ENCODE measurements at places on chromosomes 11 and 22. TPM values are rescaled to one million over a fixed set of nuclear protein-coding genes. Genes with fewer than 3 reads are reported as not detected.
A peak's percentile ranks its signal among the peaks of the same experiment; 100 is the strongest.

- DNase-seq: no peak
Observed at GRCh38 chr11:63517156-63517555, 11.3 kb downstream of the LGALS12 start.

DNA sequence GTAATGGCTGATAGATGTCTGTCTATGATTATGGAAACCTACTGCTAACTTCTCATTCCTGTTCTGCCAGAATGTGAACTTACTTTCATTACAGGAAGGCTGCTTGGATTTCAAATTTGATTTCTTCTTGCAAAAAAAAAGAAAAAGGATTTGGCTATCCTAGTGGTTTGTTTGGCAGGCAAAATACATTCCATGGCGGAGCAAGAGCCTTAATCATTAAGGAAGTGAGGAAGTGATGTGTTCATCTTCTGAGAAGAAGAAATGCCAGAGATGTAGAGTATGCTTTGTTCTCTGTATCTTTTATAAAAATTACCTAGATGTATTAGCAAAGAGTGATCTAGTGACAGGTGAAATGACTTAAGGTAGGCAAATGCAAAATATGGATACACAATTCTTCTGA, 356.3 kb downstream of the SOX6 start:
- no peak for DNase-seq

DNA sequence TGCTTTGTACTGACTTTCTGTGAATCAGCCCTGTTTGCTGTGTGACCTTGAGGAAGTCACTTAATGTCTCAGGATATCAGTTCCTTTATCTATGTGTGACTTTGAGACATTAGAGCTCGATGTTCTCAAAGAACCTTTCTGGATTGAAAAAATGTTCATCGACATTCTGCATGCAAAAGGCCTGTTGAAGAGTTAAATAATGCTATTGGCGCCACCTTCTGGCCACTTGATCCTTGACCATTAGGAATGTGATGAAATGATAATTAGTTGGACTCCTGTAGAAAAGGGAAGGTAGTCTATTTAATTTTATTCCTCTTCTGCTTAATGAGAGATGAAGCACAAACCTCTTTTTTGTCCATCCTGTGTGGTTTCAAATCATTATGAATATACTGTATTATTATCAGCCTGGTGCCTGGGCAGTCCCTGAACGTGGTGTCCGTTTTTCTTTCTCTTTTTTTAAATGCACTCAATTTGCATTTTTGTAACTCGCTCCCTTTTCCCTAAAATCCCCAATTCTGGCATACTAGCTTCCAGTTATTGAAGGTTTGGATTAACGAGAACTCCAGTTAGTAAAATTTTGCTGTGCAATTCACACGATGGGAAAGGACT, 20.7 kb downstream of the ELF5 start:
- peak; percentile 22 for DNase-seq

DNA sequence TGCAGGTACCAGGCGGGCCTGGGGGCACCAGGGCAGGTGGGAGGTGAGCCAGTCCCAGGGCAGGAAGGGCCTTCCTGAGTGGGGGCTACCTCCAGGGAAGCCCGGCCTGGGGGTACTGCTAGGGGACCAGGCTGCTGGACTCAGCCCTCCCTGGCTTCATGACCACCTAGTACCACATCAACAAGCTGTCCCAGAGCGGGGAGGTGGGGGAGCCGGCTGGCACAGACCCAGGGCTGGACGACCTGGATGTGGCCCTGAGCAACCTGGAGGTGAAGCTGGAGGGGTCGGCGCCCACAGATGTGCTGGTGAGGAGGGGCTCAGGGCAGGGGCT, 6.7 kb downstream of the TRPT1 start:
- DNase-seq: no peak

DNA sequence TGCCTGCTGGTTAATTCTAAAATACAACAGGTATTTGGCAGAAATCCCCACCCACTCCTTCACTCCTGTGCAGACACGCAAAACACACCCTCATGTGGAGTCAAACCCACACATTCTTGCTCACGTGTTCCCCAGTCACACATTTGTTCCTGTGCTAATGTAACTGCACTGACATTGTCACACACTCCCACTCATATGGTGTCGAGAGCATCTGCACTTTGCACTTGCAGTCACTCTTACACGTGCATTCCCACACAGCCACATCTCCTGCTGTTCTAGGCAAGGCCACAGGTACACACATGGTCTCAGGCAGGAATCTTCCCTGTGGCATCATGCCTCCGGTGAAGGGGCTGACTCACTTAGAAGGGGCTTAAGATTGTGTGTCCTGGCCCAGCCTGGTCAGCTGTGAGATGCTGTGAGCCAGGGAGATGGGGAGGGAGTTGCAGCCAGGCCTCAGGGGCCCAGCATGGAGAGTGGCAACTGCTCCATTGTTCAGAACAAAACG, 395.0 kb downstream of the TENM4 start:
- DNase-seq: no peak

DNA sequence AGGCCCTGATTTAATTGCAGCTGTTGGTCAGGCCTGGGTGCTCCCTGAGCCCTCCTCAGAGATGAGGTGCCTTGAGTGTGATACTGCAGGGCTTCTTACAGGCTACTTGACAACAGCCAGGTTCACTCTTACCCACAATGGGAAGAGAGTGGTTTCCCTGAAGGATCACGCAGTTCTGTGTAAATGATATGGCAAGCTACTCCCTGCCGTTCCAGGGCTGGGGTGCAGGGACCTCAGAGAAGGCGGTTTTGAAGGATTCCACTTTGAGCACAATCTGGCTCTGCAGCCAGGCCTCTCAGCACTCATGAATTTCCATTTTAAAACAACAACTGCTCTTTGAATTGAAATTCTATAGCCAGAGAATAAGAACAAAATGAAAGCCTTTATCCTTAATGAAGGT, 92.9 kb downstream of the SLC17A6 start:
- no peak for DNase-seq

DNA sequence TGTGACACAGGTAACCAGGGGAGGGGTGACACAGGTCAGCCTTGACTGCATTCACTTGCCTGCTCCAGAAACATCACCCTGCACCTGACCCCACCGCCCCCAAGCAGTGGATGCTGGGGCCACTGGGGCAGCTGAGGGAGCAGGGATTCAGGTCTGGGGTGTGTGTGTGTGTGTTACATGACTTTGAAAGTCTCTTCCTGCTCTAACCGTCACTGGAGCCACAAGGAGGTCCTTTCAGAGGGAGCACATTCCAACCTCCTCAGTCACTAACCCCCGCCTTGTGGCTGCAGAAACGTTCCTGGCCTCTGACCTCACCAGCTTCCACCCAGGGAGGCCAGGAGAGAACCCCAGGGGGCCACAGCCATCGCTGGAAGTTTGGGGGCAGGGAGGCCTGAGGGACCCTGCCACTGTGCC, 2.9 kb upstream of the FOSL1 start:
- no peak for DNase-seq

GRCh38 chr22:48137640-48138039, 1375.2 kb downstream of the TBC1D22A start:
- DNase-seq: no peak

DNA sequence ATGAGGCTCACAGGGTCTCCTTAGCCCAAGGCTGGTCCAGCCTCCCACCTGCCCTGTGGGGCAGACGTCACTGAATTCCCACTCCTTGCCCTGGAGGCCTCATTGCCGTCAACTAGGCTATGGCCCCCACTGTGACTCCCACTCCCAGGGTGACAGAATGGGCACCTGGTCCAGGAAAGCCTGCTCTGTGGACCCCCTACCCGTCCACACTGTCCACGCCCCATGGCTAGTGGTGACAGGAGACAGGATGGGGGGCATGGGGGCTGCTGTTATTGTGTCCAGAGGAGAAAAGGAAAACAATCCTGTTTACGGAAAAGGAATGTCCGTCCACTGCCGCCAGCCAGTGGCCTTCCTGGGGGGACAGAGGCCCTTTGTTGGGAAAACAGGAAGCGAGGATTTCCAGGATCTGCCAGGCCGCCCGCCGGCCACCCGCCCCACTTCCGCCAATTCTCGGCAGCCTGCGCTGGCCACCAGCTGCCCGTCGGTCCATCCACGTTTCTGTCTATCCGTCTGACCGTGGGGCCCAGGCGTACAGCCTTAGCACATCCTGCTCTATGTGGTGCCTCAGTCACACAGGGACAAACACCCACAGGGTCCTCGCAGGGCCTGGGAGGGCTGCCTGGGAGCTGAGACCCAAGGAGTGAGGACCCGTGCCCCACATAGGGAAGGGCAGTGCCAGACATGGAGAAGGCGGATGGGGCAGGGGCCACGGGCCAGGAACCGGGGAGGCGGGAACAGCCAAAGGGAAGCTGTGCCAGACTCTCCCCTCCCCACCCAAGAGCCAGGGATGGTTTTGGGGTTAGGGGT, 19.5 kb downstream of the CRELD2 start:
- no peak for DNase-seq

GRCh38 chr11:114746013-114746412, 67.7 kb downstream of the NXPE2 start:
- DNase-seq: no peak

DNA sequence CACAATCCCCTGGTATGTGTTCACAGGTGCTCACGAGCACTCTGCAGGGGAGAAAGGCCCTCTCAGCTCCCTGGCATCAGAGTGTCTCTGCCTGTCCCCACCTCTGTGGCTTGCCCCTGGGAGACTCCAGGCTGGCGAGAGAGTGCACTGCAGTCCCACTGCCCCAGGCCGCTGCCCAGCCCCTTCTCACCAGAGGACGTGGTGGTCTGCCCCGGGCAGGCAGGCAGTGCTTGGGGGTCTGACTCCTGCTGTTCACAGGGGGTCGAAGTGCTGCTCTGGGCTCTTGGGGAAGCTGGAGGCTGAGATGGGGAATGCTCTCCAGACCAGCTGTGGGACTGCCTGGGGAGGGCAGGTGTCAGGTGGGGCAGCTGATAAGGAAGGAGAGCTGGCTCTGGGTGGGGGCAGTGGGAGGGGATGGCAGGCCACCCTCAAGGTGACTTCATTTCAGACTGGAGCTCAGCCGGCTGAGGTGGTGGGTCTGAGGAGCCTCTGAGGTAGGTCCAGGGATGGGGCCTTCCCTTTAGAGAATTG, 151.0 kb upstream of the B3GAT1 start:
- DNase-seq: no peak

GRCh38 chr11:60700689-60701468, 1.5 kb downstream of the MS4A8 start:
- no peak for DNase-seq

DNA sequence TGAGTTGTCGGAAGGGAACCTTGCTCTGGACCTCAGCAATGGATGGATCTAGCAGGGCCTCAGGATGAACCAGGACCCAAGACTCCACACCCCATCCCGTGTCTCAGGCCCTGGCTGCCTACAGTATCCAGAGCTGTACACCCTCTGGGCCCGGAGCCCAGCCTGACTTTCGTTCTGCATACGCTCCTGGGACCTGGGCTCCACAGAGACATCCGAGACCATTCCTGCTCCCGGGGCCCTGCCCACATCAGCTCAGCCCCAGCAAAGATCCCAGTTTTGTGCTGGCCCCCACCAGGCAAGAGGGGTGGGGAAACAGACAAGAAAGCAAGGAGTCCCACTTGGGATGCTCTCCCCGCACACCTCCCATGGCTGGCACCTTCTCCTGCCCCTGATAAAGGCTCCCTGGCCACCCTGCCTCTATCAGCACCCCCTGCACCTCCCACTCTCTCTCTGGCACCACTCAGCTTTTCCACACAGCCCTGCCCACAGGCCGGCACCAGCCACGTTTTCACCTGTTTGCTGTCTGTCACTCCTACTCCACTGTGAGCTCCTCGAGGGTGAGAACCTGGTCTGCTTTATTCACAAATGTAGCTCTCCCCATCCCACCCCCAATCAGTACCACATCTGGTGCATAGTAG, 64.5 kb upstream of the TCF20 start:
- DNase-seq: no peak

DNA sequence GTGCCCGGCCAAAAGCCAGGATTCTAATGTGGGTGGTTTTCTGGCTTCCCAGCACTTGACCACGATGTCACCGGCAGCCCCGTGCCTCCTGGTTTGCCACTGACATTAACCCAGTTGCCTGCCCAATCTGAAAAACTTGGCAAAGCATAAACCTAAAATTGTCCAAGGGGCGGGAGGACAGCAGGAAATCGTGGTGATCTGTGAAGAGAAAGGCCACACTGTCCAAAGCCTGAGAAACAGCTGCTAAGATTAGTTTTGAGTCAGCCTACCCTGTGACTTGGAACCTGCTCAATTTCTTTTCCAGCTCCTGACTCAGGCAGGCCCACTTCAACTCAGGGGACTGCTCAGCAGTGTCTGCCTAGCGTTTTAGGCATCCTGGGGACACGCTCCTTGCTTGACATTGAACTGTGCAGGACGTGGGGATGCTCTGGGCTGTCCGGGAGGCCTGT, 8.2 kb upstream of the F2 start:
- no peak for DNase-seq

- DNase-seq: no peak
Observed at GRCh38 chr11:122365610-122366360, 249.8 kb upstream of the BLID start.

GRCh38 chr11:94665116-94665659, 98.0 kb downstream of the PIWIL4 start:
- DNase-seq: no peak

DNA sequence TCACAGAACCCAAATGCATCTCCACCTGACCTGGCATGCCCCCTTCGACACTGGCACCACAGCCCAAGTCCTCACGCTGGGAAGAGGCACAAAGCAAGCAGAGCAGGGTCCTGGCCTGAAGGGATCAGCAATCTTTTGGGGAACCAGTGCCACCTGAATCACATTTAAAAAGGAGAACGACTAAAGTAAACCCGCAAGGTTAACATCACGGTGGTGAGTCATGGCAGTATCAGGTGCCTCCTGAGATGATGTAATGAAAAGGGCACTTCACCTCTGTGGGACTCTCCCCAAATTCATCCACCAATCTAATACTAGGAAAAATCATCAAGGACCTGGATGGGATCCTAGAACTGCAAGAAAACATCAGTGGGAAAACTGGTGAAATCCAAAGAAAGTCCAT, 44.9 kb downstream of the PACSIN2 start:
- no peak for DNase-seq

DNA sequence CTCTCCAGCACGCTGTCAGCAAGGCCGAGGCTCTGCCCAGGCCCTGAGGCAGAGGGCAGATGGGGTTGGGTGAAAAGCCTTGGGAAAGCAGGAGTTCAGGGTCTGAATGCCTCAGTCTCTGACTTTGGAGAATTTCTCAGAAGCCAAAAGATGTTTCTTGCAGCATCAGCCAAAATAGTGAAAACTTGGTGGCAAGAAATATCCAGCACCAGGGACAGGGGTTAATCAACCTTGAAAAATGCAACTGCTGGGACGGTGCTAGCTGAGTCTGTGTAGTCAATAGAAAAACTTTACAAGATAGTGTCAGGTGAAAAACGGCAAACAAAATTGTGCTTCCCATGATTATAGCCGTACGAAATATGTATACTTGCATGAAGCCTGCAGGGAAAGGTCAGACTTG, 1.4 kb upstream of the ABCC8 start:
- no peak for DNase-seq

GRCh38 chr11:134754521-134755198, 342.6 kb upstream of the B3GAT1 start:
- DNase-seq: no peak

GRCh38 chr11:43649501-43649900, 31.0 kb upstream of the HSD17B12 start:
- no peak for DNase-seq

Gene MRGPRE
- not detected for total RNA-seq

Gene PTPRJ
- 17.3 TPM for total RNA-seq

Gene DEFB131B
- total RNA-seq: not detected

Gene EXPH5
- 0.82 TPM for total RNA-seq

Gene INPP5J
- 0.35 TPM for total RNA-seq

Gene MAPK8IP2
- total RNA-seq: 0.58 TPM

Gene P2RX6
- total RNA-seq: not detected

Gene TMEM45B
- total RNA-seq: 0.35 TPM

Gene SERPING1
- 1.5 TPM for total RNA-seq

Data from glomerular endothelial cell (primary cell).